Colonic mucosa (tissue), 4 donors: ENCODE measurements at places on chromosomes 2 and 18. TPM values are rescaled to one million over a fixed set of nuclear protein-coding genes. Genes with fewer than 3 reads are reported as not detected.

DNA sequence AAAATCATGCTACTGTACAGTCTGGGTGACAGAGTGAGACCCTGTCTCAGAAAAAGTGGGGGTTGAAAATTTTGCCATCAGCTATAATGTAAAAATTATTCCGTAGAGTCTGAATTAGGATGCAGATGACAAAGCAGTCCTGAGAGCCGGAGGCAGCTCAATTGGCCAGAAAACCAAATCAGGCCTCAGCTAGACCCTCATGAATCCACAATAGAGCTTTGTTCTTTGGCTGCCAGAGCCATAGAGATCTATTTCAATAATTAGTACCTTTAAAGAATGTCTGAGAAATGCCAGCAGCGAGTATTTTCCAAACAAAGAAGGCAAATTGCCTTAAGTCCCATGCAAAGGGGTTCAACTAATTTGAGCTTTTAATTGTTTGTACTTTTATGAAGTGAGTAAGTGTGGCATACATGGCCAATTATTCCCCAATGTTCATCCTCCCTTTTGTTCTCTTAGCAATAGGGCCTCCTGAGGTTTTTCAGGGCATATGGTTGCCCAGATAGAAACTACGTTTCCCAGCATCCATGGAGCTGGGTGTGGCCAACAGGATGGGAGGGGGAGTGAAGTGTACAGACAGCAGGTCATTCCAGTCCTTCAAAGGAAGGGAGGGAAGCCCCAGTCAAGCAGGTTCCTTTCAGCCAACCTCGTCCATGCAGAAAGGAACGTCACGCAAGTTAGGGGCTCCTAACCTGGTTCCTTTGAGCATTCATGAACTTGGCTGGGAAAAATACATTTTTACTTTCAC, 211.3 kb upstream of the APCDD1 start:
- DNase-seq: no peak

GRCh38 chr2:31889044-31889443, 121.8 kb downstream of the MEMO1 start:
- DNase-seq: no peak

DNA sequence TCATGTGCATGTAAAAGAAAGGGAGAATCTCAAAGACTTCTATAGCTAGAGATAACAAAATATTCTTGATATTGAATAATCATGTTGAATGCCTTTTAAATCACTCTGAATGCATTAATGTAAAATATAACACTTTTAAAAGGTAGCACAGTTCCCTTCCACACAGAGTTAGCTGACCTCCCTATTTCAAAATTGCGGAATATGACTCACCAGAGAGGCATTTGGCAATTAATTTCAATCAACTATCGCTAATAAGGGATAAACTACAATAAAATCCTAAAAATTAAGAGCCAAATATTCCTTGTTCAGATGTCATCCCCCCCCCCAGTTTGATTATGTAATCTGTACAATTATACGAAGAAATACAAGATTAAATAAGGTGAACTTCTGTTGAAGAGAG, 29.3 kb downstream of the ZC3H15 start:
- no peak for DNase-seq

GRCh38 chr2:110838657-110839384, 106.4 kb downstream of the ACOXL start:
- no peak for DNase-seq

DNA sequence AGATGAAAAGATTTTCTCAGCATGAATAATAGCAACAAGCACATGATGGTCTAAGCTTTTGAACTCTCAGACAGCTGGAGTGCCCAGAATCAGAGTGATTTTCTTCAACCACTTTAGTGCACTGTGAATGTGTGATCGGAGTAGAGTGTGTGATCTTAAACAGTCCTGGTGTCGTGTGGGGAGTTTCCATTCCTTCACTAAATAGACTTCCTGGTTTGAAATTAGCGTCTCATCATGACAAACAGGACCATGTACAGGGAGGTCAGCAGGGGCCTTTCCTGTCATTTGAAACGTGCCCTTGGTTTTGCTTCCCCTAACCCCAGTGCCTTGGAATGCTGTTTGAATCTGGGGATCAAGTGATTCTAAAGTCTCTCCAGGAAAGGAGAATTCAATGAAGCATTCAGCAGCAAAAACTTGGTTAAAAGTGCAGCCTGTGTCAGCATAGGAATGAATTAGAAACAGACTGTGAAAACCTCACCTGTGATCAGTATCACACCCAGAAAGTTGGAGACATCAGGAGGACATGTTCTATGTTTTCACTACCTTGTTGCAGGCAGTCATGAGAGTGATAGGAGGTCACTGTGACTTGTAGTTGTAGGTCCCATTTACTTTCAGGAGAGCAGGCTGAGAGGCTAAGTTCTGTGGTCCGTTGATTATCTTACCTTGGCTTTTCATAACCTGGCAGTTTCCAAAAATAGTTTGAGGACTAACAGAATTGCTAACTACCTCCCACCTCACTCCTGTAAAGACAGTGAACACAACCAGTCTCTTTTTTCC, 400.3 kb downstream of the MTX2 start:
- no peak for DNase-seq

GRCh38 chr2:11385847-11386246, 41.4 kb upstream of the ROCK2 start:
- no peak for DNase-seq

GRCh38 chr2:239619369-239619768, 218.5 kb upstream of the HDAC4 start:
- no peak for DNase-seq

GRCh38 chr2:216299588-216299987, 72.7 kb downstream of the MARCHF4 start:
- DNase-seq: no peak

Gene KCTD1
- total RNA-seq: 13.6 TPM

Gene DPYSL5
- 0.35 TPM for total RNA-seq
